ENCODE measurements at places on chromosomes 6 and 20.

DNA sequence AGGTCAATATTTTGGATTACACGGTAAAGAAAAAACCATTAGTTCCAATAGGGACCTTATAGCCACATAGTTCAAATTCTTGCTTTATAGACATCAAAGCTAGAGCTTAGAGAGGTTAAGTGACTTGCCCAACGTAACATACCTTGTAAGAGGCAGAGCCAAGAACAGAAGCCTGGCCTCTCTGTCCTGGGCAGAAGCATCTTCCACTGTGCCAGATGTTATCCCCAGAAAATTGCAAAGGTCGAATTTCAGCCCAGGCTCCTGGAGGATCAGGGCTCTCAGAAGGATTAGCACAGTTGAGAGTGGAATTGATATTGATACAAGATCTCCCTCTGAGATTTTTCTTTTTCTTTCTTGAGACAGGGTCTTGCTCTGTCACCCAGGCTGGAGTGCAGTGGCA is 6.1 kb downstream of the SMIM28 start:
- DNase-seq: no peak

- no peak for DNase-seq
Observed at GRCh38 chr6:52209770-52210169, 23.6 kb downstream of the IL17A start.

DNA sequence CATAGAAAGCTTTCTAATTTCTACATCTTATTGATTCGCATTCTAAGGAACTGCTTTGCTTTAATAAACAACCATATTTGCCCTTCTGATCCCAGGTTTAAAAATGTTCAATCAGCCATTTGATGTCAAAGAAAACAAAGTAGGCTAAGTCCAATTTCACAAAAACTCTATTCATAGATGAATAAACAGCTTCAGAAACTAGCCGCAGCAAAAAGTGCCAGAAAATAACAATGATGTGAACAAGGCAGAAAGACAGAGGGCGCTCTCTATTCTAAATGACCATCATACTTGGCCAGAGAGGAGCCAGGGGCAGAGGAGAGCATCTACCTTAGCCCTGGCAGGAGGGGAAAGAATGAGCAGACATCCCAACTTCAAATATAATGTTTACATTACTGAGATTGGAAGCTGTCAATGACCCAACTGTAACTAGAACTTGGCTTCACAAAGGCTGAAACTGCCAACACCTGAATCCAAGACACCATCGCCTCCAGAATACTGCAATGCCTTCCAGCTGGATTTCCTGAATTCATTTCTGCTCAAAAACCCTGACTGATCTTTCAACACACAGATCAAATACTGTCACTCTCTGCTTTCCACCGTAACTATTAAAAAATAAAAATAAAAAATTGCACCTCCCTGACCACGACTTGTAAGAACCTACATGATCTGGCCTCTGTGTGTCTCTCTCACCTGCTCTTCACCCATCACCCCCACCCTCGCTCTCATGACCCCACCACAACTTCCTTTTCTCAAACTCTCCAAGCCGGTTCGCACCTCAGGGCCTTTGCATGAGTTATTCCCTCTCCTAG is 9.5 kb downstream of the CNKSR3 start:
- DNase-seq: no peak

DNA sequence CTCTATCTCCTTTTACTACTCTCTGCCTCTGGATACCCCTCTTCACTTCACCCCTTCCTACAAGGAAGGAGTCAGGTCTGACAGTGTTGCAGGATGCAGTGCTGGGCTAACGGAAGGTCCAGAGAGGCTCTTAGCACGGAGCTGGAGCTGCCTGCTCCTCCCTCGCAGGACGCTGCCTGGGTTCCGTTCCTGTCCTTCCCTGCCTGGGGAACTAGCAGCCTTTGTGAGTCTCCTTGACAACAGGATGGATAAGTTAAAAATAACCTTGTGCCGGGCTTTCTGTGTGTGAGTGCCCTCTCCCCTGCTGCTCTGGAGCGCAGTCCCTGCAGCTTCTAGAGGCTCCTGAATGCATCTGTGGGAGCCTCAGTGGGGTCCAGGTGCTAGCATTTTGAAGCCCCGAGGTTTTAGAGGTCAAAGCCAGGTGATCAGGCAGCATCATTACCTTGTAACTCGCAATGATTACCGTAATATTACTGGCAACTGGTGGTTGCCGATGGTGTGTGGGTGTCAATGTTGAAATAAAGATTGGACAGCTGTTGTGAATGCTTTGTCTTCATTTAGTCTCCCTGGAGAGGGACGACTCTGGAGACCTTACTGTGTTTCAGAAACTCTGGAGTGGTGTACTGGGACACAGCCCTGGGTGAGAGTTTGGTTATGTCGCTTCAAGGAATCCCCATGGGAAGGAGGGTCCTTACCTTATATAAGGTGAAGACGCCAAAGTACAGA is 44.4 kb downstream of the CDS2 start:
- no peak for DNase-seq

DNA sequence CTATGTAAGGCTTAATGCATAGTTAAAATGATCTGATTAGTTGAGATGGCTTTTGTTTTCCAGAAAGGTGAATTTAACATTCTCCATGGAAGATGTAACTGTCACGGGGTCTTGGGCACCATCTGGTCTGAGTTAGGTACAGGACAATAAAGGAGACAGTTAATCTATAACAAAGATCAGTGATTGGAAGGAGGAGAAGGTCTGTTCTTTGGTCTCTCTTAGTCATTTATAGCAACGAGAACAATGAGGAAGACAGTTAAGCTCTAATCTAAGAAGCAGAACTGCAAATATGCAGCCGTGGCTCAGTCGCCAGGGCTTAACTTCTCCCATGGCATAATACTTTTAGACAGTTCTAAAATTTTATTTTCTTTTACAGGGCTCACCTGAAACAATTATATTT is 405.5 kb upstream of the SULF2 start:
- DNase-seq: no peak

GRCh38 chr20:45405571-45406259 is 2.4 kb upstream of the DBNDD2 start:
- DNase-seq: peak; percentile 17

- no peak for DNase-seq
Observed at GRCh38 chr20:10739566-10739965, 65.8 kb upstream of the JAG1 start.

DNA sequence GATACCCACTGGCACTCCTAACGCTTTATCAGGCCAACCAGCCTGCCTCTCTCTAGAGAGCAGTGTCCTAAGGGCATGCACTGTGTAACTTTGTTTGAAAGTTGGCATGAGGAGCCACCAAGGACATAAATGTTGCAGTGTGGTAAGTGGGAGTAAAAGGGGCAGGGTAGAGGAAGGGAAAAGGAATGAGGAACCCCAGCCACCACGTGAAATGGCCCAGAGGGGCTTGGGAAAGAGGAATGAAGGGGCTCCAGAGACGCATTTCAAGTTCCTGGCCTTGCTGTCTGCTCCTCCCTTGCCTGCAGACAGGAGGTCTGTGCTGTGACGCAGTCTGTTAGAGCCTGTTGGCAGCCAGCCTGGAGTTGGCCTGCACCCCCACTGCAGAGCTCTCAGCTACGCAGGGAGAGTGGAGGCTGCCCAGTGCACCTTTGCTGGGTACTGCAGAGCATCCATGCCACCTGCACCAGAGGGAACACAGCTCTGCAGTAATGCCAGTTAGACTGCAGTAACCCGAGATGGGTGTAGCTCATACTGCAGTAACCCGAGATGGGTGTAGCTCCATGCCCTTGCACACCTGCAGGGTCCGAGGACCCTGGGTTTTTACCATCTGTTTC is 86.8 kb upstream of the SNAP25 start:
- no peak for DNase-seq

DNA sequence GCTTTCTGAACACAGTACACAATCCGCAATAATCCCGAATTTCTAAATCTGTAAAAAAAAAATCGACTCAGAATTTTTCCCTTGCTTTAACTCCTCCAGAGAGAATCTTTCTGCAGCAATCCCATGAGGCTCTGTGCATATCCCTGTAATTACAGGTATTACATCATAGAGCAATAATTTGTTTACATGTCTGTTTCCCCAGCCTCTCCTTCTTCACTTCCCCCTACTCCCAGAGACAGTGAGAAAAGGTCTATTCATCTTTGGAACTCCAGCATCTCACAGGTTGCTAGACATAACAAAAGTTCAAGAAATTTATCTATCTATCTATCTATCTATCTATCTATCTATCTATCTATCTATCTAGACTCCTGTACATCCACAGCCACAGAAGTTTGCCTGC is 26.0 kb downstream of the KLHL31 start:
- DNase-seq: no peak

DNA sequence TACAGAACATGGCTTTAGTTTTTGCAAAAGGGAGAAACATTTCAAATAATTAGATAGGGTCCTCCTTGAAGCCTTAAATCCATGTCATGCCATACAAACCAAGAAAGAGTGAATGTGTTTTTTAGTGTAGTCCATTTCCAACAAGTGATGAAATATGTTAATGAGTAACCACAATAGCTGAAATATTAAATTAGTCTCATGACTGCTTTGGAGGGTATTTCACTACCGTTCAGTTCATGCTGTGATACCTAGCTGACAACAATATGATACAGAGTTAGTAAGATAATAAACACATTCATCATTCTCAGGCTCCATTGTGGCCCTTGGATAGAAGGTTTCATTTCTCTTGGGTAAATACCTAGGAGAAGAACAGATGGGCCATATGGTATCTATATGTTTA is 5.8 kb upstream of the ID4 start:
- no peak for DNase-seq

DNA sequence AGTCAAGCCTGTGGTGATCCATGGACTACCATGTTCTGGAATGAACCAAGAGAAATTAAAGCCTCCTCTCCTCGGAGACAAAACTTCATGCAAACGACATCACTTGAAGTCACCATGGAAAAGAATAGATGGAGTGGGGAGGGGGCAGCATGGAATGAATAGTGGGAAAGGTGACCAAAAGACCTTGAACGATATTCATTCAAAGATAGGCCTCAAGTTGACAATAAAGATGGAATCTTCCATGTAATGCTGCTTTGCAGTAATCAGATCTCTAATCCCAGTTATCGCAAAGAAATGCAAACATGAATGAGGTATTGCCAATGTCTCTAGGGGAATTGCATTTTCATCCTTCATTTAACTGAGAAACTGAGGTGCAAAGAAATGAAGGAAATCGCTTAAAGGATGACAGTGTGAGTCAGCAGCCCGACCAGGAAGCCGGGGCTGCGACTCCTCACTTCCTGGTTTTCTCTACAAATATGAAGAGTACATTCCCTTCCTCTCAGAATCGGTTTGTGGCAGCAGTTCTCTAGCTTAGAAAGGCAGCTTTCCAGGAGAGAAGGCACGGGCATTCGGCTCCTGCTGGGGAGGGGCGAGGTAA is 65.6 kb upstream of the RREB1 start:
- DNase-seq: no peak

- DNase-seq: no peak
Observed at GRCh38 chr6:155915651-155916050, 460.0 kb upstream of the NOX3 start.

GRCh38 chr6:107621229-107621937 is 131.5 kb downstream of the SOBP start:
- no peak for DNase-seq

GRCh38 chr20:6045566-6045965 is 8.3 kb downstream of the LRRN4 start:
- DNase-seq: no peak

DNA sequence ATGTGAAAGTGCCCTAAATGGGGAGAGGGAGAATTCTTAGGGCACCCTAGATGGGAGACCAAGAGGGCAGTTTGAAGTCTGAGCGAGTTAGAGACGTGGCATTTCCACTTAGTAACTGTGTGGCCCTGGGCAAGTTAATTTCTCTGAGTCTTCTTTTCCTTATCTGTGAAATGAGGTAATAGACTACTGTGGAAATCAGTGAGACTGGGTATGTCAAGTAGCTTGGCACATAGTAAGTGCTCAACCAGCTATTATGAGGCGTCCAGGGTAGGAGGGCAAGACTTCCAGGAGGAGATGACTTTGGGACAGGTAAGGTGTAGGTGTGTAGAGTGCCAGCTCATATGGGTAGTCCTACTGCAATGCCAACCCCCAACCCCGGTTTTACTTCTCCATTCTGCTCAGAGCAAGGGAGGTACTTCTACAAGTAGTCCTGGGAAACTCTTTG is 770 bp downstream of the KIF3B start:
- DNase-seq: no peak

GRCh38 chr20:6664574-6664973 is 102.9 kb upstream of the BMP2 start:
- DNase-seq: no peak

DNA sequence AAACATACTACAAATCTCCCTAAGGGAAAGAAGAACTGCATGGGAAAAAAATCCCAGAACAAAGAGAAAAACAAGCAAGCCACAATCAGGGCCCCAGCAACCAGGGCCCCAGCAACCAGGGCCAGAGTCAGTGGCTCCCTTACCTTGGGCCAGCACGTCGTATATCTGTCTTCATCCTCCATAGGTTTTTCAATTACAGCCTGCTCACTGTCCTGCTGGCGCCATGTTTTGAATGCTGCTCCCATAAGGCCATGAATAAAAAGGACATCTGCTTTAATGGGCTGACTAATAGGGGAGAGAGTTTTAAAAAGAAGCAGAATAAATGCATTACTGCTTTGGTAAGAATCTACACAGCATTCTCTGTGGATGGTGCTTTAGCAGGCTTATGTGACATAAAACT is 49.2 kb downstream of the SERAC1 start:
- no peak for DNase-seq

GRCh38 chr6:36201612-36202011 is 5.1 kb downstream of the BRPF3 start:
- no peak for DNase-seq

GRCh38 chr6:70258483-70258882 is 44.4 kb downstream of the COL9A1 start:
- DNase-seq: no peak

- DNase-seq: no peak
Observed at GRCh38 chr6:69933239-69933638, 66.9 kb downstream of the COL19A1 start.

GRCh38 chr6:135974426-135974825 is 122.9 kb downstream of the PDE7B start:
- DNase-seq: no peak

DNA sequence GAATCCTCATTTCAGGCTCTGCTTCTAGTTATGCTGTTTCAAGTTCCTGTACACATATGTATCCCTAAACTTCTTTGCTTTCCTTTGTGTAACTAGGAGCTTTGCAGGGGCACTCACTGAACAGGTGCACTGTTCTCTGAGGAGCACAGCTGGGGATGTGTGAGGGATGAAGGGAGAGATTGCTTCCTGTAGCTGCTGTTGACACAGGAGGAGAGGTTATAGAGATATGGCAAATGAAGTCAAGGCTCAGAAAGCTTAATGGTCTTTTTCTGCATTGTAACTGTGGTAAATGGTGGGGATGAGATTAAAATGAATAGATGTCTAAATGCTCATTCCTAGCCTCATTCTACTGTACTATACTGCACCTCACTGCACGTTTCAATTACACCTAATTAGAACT is 454.3 kb downstream of the BTBD3 start:
- no peak for DNase-seq
